Ecto neural progenitor cell (in vitro differentiated cells): ENCODE measurements at places on chromosomes 1 and 21.

DNA sequence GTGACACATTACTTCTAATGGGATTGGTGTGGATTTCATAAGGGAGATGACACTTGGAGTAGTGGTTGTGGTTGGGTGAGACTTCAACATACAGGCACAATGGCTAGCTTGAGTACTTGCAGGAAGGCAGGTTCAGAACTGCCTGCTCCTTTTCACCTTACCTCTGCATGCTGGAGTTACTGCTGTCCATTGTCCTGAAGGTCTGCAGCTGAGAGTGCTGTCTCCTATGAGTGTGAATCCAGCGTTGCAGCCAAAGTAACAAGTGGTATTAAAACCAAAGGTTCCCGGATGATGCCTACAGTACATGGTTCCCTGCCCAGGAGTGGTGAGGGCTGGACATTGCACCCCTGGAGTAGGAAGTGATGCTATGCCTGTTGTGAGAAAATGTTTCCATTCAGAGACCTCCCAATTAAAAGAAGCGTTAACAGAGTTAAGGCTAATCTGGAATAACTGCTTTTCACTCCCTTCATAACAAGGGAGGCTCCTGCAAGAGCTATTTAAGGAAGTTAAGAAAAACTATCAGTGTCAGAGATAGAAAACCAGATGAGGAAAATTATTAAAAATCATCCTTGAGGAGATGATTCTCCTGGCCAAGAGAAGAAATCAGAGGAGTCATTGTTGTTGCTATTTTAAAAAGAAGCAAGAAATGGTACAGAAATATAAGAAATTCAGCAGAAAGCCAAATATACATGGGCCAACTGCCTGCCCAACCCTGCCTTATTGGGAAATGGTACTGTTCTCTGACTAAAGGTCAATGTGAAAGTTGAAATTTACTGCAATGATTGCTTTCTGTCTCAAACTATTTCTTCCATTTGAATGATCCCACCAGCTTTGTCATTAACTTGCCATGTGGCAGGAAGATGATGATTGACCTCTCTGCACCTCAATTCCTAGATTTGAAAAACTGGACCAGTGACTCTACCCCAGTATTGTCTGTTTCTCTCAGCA is 9.8 kb upstream of the F5 start:
- DNase-seq = peak; percentile 56

- no peak for DNase-seq
These were observed 10.3 kb downstream of the PLA2G4A start for GRCh38 chr1:186839041-186839400.

- DNase-seq = peak; percentile 75
These were observed 10.7 kb downstream of the PIGR start for GRCh38 chr1:206935491-206936067.

GRCh38 chr1:63027176-63027575 is 243.2 kb downstream of the ATG4C start:
- DNase-seq = no peak

GRCh38 chr1:232952514-232953499 is 2.4 kb downstream of the NTPCR start:
- DNase-seq = peak; percentile 65

GRCh38 chr21:46472246-46472645 is 13.6 kb downstream of the DIP2A start:
- no peak for DNase-seq
